Stomach (tissue), 19 donors: ENCODE measurements at places on chromosomes 5 and 9. TPM values are rescaled to one million over a fixed set of nuclear protein-coding genes. Genes with fewer than 3 reads are reported as not detected.

PIP5K1B gene
- 33.8 TPM for total RNA-seq

SLC34A1 gene
- total RNA-seq = not detected

ADAMTS13 gene
- 19.6 TPM for total RNA-seq

FBXL7 gene
- 17.1 TPM for total RNA-seq

EGFLAM gene
- total RNA-seq = not detected

NRG2 gene
- 0.37 TPM for total RNA-seq

ANKRD55 gene
- not detected for total RNA-seq

PCDHA6 gene
- total RNA-seq = not detected

LECT2 gene
- total RNA-seq = not detected

PRDM9 gene
- not detected for total RNA-seq

FOXD4L6 gene
- not detected for total RNA-seq

SLC25A51 gene
- total RNA-seq = 8.4 TPM

SOHLH1 gene
- total RNA-seq = not detected

PDE8B gene
- not detected for total RNA-seq

KLHL9 gene
- total RNA-seq = 12.9 TPM

MYO10 gene
- total RNA-seq = 233 TPM

LRRC19 gene
- total RNA-seq = not detected

SNCB gene
- total RNA-seq = not detected

PCAT7 gene
- 1.7 TPM for total RNA-seq

FBN2 gene
- 4.3 TPM for total RNA-seq

C9orf43 gene
- not detected for total RNA-seq

PAEP gene
- total RNA-seq = not detected

INSYN2B gene
- total RNA-seq = not detected

LTC4S gene
- total RNA-seq = 5.0 TPM

AKNA gene
- 19.6 TPM for total RNA-seq

HDHD3 gene
- 41.3 TPM for total RNA-seq
